ENCODE measurements at places on chromosomes 13 and 19.

DNA sequence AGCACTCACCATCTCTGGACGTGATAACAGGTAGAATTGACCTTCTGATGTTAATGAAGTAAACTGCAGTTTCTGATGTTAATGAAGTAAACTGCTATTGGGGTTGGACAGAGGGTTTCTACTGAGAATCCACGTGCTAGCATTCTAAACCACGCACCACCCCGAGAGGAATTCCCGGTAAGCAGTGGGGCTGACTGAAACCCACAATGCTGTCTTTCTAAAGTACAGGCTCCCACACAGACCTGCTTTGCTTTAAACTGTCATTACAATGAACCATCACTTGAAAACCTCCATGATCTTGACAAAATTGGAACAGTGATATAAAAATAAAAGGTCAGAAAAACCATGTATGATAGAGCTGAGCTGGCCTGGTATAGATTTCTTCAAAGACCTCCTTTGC is 559.0 kb downstream of the FGF9 start:
- DNase-seq = no peak

DNA sequence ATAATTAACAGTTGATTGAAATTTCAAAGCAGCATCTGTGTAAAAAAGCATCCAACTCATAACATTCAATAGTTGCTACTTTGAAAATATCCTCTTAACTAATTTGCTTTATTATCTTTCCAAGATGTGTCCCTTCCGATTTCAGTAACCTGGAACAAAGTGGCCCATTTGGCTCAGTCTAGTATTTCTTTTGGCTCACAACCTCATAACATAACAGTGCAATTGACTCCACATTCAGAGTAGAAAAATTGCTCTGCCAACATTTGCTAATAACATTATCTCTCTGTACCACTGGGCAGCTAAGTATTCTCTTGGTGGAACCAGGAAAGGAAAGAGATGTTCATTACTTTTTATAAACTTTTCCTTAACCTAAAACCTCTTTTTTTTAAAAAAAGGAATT is 571.1 kb upstream of the ARGLU1 start:
- DNase-seq = no peak

- DNase-seq = no peak
Observed at GRCh38 chr13:111219950-111220349, 100.5 kb upstream of the TEX29 start.

DNA sequence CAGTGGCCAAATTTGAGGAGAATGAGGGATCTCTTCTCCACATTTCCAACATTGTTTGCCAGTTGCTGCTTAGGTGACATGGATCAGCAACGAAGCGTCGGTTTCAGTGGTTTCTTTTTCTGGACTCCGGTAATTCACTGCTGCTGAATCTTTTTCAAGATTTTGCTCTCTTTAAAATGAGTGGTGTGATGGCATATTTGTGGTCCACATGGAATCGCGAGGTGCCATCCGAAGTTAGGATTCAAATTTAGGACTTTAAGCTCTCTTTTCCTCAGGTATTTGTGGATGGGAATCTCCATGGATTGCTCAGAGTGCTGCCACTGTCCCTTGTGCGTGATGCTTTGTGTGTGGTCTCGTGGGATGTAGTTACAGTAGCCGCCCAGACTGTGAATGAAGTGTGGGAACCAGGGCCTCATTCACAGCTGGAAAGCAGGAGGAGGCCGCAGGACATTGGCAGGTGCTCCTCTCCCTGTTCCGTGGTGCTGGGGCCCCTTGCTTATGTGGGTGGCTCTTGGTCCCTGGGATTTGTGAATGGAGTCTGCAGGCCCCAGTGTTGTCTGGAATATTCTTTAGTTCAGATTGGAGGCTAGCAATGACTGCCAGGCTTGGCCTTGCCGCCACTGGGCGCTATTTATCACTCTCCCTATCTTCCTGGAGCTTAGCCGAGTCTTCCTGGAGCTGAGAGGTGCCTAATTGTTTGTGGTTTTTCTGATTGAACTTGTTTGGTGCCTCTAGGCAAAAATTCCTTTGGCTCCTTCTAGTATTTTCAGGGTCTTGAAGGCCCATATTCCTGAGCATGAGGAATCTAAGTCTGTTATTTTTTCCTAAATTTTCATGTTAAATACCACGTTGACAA is 1.5 kb downstream of the ILF3 start:
- DNase-seq = no peak

GRCh38 chr13:33106656-33107360 is 90.6 kb downstream of the KL start:
- no peak for DNase-seq

DNA sequence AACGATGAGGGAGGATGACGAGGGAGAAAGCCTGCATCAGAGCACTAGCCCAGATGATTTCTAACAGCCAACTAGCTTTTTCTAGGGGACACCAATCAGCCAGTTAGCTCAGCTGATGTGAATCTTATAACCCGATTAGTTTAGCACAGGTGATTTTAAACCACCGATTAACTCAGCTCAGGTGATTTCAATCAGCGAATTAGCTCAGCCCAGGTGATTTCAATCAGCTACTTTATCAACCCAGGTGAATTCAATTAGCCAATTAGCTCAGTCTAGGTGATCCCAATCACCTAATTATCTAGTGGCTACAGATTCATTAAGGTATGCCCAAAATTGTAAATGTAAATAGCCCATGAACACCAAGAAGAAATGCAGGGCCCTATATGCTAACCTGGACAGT is 146.9 kb downstream of the ZNF486 start:
- no peak for DNase-seq

GRCh38 chr13:98919566-98919965 is 58.3 kb downstream of the DOCK9 start:
- no peak for DNase-seq

GRCh38 chr19:17993076-17993813 is 14.7 kb upstream of the ARRDC2 start:
- DNase-seq = no peak

DNA sequence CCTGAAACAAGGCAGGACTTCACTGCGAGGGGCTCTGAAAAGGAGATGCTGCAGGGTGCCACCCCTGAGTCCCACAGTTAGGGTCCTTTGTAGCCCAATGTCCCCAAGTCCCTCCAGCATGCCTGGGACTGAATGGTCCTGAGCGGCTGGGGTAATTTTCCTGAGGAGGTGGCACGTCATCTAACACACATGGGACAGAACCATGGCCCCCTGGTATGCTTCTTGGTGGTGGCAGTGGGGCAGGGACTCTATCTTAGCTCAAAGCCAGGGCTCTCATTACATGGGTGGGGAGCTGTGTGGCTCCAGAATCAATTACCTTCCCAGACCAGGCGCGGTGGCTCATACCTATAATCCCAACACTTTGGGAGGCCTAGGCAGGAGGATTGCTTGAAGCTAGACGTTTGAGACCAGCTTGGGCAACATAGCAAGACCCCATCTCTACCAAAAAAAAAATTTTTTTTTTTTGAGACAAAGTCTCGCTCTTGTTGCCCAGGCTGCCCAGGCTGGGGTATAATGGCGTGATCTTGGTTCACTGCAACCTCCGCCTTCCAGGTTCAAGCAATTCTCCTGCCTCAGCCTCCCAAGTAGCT is 7.9 kb upstream of the SLC7A9 start:
- no peak for DNase-seq

DNA sequence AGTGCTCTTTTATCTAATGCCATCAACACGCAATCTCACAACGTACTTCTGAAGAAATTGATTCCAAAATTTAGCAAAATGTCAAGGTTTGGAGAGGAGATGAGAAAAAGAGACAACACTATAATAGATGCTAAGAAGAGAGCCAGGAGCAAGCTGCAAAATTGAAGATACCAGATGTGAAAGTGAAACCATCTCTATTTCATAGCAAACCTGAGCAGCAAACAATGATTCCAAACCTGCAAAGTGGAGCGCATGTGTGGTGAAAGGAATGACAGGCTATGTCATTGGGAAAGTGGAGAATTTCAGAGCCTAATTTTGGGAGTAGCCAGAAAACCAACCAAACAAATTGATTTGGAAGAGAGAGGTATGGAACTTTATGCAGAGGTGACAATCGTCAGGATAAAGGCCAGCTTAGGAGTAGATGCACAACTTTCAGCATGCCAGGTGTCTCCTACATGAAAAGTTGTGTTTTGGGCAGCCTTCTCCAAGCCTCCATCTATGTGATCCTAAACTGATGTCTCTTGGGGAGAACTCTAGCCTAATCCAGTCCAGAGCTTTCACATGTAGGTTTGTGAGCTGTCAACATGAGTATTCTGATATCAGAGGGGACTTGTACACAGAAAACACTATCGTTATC is 158.4 kb upstream of the FNDC3A start:
- no peak for DNase-seq

DNA sequence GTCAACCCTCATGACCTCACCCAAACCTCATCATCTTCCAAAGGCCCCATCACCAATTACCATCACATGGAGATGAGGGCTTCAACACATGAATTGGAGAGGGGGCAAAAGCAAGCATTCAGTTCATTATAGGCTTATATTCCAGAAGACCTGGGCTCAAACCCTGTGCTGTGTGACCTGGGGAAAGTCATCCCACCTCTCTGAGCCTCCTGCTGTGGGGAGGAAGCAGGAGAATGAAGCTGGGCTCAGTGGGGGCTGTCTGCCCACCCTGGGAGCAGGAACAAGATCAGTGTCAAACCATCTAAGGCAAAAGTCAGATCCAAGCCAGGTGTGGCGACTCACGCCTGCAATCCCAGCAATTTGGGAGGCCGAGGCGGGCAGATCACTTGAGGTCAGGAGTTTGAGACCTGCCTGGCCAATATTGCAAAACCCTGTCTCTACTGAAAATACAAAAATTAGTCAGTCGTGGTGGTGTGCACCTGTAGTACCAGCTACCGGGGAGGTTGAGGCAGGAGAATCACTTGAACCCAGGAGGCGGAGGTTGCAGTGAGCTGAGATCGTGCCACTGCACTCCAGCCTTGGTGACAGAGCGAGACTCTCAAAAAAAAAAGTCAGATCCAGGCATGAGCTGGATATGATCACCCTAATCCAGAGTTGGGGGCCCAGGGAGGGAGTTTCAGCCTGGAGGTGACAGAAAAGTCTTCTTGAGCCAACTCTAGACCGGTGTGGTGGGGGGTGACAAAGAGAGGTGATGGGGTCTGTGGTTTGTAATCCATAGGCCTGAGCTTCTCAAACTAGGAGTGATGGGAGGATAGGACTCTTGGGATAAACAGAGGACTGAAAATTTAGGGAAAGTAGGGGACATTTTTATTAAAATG is 1.6 kb upstream of the TPM4 start:
- no peak for DNase-seq

- peak; percentile 67 for DNase-seq
Observed at GRCh38 chr19:56594783-56595547, at the start of gene ZNF71. TSS of gene ZNF71 (plus strand) at chr19:56595302. CDS start at chr19:56601559, 6,257 bp downstream.

Measured in stimulated activated CD4-positive, alpha-beta T cell treated with anti-CD3 and anti-CD28 coated beads, TNF-alpha, amount 100 ng/mL, for 1 hour (primary cell).